NCI-H1092 (cell line): ENCODE measurements at places on chromosomes 2 and 18.

DNA sequence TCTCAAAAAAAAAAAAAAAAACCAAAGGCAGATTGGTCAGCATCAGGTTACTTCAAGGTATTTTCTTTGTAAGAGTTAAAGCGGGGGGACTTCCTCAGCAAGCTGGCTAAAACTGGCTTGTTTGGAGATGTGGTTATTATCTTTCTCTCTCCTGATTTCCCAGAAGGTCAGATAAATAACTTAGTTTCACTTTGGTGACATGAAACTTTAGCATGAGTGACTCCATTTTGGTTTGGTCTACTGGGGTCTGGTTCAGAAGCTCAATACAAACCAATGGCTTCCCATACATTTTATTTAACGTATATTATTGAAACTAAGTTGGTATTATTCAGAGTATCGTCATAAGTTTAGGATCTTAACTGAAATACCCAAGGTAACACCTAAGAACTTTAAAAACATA is 41.6 kb upstream of the AMMECR1L start:
- no peak for DNase-seq

GRCh38 chr2:26049641-26050040 is 15.8 kb downstream of the RAB10 start:
- no peak for DNase-seq

DNA sequence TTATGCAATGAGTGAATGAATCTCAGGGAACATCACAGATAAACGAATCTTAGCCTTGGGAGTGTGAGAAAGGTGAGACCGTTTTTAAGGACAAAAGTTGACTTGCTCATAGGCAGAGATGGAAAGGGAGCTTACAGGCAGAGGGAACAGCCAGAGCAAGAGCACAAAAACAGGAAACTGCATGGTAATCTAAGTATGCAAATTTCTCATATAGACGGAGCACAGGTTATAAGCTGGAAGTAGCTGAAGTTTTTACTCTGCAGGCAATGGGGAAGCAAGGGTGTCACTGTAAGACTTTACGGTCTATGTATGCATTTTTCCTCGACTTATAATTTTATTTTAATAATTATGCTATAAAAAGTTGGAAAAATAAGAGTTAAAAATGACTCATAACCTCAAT is 44.8 kb upstream of the STRN start:
- no peak for DNase-seq

DNA sequence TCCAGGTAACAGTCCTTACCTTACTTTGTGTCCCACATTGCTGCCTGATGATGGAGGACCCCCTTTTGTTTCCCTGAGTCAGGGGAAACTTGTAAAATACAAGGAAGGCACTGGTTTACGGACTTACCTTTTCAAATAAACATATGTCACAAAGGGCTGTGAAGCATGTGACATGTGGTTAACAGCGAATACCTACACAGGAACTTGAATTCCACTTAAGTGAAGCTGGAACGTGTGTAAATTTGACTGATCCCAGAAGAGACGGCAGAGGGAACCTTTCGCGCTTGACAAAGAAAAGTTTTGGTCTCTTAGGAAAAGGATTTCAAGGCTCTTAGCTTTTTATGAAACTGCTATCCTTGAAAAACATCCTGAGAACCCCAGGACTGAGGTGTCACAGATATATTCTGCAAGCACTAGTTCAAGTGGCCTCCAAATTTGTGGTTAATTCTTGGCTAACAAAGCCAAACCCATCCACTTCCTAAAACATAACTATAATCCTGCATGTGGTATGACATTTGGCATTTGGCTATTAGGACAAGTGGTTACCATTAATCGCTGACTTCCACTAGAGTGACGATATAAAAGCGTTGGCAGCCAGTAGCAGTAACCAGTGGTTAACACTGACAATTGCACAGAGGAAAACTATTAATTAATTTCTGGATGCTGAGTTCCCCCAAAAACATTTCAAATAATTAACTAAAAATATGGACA is 55.6 kb downstream of the ITGB6 start:
- DNase-seq: no peak

DNA sequence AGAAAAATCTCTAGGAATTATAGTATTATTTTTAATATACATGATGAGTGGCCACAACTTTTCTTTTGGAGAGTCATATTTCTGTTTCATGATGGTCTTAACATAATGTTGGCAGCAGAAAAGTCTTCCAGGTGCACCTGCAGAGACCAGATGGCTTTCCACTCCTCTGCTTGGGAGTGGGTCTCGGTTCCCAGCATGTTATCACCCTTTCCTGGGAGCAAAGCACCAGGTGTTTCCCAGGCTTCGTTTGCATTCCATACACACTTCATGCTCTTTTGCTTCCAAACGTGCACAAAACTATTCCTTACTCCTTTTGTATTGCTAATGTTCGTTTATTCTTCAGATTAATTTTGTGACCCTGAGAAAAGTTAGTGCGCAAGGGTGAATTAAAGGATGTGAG is 305.2 kb downstream of the CDH2 start:
- peak; percentile 58 for DNase-seq

GRCh38 chr2:228938629-228939028 is 332.5 kb downstream of the PID1 start:
- no peak for DNase-seq

- no peak for DNase-seq
These were observed 65.6 kb upstream of the RFX8 start for GRCh38 chr2:101540518-101540917.

GRCh38 chr2:127401757-127402695 is 14.3 kb upstream of the MAP3K2 start:
- no peak for DNase-seq

DNA sequence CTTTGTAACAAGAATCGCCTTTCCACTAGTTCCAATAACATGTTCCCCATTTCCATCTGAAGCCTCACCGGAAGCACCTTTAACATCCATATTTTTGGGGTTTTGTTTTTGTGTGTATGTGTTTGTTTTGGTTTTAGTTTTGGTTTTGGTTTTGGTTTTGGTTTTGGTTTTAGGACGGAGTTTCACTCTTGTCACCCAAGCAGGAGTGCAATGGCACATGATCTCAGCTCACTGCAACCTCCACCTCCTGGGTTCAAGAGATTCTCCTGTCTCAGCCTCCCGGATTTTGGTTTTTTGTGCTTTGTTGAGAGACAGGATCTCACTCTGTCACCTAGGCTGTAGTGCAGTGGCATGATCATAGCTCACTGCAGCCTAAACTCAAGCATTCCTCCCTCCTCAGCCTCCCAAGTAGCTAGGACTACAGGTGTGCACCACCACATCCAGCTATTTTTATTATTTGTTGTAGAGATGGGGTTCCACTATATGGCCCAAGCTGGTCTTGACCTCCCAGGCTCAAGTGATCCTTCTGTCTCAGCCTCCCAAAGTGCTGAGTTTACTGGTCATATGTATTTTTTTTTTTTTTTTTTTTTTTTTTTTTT is 36.3 kb downstream of the TGOLN2 start:
- no peak for DNase-seq

GRCh38 chr18:58640891-58641610 is 12.2 kb upstream of the ALPK2 start:
- DNase-seq: no peak

GRCh38 chr2:68438455-68439303 is 28.4 kb downstream of the FBXO48 start:
- DNase-seq: no peak

DNA sequence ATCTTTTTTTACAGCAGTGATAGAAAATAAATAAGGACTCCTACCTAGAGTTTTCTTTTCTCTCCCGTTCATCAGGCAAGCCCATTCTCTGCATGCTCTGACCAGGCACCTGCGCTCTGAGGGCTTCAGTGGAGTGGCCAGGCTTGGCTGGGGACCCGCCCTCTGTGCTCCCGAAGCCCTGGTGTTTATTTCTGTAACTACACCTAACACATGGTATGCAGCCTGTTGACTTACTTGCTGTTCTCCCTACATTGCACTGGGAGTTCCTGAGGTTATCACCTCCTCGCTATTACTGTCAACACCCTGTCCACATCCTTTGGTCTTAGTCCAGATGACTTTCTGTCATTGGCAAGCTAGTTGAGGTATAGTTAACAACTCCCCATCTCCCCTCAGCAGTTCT is 317.7 kb downstream of the LPIN1 start:
- DNase-seq: no peak

DNA sequence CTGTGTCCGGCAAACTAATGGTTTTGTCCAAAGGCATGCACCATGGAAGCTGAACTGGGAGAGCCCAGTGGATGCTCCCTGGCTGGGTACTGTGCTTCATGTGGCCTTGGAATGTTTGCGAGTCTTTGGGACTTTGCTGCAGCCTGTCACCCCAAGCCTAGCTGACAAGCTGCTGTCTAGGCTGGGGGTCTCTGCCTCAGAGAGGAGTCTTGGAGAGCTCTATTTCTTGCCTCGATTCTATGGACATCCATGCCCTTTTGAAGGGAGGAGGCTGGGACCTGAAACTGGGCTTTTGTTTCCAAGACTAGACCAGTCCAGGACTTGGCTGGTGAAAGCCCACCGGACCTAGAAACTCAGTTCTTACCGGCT is 1.7 kb downstream of the MARS2 start:
- no peak for DNase-seq

- DNase-seq: no peak
These were observed 60.7 kb downstream of the LRRFIP1 start for GRCh38 chr2:237688081-237688480.

- DNase-seq: no peak
These were observed 4.9 kb downstream of the TMEM177 start for GRCh38 chr2:119683713-119684443.

GRCh38 chr2:143501106-143501676 is 372.0 kb downstream of the ARHGAP15 start:
- DNase-seq: no peak

- DNase-seq: no peak
These were observed 39.0 kb upstream of the NPAS2 start for GRCh38 chr2:100781009-100781325.

- no peak for DNase-seq
These were observed 531.9 kb downstream of the TMEM182 start for GRCh38 chr2:103293742-103294077.

DNA sequence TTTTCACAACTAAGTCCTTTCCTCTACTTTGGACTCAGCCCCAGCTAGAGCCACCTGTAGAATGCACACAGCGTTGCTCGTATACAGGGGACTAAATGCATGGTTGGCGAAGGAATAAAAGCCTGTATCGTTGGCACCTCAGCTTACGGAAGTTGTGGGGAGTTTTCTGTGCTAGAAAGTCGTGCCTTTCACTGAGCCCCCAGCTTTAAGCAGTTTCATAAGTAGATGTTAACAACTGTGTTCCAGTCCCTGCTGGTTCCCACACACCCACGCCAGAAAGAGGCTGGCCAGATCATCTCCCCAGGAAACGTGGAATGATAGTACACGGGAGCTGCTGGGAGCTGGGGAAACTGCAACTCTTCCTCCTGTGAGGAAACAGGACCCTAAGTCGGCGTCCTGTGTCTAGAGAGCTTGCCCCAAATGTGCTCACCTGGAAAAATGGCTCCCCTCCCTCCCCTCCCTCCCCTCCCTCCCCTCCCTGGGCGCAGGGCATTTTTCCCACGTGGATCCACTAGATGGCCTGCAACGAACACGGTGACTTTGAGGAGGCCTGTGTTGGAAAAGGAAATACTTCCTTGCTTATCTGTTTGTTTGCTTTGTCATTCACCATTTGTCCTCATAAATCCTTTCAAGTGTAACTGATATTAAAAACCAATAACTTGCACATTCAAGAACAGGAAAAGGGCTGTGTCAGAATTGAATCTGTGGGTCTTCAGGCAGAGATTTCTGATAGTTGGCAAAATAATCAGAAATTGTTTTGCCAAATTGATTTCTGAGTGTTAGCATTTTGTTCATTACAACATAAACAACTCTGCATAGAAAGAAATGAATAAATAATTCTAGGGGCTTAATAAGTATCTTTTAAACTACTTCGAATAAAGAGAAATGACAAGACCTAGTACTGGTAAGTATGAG is 43.9 kb upstream of the RFX8 start:
- DNase-seq: no peak

DNA sequence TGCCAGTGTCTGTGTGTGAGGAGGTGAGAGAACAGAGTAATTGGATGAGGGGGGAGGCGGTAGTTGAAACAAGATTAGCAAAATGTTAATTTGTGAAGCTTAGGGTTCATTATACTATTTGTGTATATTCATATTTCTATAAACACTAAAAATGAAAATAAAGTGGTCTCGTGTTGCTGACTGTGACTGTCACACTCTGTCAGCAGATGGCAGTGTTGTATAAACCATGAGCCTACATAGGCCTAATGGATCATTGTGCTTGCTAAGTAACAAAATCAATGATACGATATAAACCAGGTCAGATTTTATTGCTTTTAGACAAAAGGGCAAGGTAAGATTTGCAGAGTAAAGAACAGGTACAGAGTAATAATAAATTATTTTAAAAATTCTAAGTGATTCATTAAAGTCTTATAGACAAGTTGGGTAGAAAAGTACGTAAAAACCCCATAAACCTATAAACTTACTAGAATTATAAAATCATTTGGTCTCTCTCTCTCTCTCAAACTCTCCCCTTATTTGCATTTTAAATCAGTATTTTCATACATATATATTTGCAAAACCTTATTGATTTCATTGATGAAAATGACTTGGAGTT is 182.7 kb downstream of the RPIA start:
- DNase-seq: peak; percentile 20

DNA sequence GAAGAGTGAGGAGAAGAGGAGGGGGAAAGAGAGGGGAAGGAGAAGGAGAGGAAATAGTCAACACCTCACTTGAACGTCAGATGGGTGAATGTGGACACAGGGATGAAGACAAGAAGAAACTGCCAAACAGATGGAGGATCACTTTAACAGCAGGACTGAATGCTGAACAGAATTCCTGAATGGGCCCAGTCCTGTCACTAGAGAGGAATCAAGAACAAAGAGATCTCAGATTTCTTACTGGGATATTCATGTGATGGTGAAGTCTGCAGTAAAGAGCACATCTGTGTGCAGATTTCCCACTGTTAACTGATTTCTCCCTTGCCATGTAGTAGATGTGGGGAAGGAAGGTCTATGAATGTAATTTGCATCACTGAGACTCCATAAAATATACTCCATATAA is 135.4 kb downstream of the L3MBTL4 start:
- DNase-seq: no peak

- DNase-seq: no peak
These were observed 19.8 kb downstream of the SMIM21 start for GRCh38 chr18:75407468-75408437.

GRCh38 chr2:100070078-100070477 is 72.3 kb downstream of the AFF3 start:
- DNase-seq: no peak

GRCh38 chr2:46814160-46814961 is 101.2 kb downstream of the MCFD2 start:
- no peak for DNase-seq

DNA sequence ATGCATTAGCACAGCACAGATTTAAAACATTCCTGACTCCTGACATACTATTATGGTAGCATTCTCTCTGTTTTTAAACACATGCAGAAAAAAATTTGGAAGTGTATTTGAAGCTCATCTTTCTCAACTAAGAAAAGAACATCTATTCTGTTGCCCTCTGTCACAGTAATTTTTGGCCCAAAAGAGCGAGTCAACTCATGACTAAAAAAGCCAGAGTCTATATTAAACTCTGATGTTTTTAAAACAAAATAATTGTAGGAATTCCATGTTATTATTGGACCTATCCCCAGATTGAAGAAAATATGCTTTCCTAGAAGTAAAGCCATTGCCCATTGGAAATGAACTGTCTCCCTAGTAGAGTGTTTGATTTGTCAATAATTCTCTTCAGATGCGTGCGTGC is 96.7 kb downstream of the CRIM1 start:
- DNase-seq: no peak

GRCh38 chr2:10787176-10787968 is 25.2 kb downstream of the PDIA6 start:
- no peak for DNase-seq
